ENCODE measurements at places on chromosomes 7 and 10.

DNA sequence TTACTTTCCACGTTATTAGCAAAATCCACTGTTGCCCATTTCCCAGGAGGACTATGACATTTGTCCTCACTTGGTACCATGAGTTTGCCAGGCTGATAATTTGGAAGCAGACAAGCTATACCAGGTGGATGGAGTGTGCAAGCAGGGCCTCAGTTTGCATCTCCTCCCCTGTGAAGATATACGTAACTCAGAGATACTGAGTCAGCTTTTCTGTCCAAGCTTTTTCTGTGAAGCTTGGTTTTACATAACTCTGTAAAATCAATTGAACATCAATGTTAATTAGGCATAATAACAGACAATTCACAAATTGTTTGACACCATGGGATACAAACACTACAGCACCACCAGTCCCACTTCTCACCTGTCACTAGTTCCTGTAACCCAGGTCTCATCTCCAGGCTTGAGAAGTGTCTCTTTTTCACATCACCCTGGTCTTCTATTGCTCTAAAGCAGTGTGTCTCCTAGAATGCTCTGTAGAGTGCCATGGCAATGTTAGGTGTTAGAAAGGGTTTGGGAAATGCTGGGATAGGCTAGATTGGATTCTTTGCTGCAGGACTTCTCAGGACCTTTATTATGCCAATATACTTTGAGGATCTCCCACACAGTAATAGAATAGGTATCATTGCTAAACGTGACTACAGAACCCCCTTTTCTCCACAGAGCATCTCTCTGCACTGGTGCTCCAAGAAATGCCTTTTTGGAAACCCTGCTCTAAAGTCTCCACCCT is 13.7 kb downstream of the FFAR4 start:
- DNase-seq, result no peak

DNA sequence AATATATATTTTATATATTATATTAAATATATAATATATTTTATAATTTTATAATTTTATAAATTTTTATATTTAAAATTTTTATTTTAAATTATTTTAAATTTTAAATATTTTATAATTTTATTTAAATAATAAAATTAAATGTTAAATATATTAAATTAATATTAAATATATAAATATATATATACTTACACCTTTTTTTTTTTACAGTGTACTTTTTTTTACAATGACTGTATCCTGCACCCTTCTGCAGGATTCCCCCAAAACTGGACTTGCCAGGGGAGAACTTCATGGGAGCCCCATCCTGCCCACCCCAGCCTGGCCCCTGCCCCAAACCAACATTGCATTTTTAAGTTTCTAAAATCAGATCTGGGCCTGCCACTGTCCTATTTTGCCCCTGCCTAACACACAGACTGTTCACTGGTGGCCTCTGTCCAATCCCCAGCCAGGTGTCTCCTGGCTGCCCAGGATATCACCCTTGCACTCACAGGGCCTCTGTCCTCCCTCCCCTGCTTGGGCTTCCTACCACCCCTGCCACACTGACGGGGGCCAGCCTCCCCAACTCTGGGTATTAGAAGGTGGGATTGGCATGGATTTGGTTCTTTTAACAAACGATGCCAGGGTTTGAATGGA is 138.0 kb downstream of the ADCY1 start:
- no peak for DNase-seq

DNA sequence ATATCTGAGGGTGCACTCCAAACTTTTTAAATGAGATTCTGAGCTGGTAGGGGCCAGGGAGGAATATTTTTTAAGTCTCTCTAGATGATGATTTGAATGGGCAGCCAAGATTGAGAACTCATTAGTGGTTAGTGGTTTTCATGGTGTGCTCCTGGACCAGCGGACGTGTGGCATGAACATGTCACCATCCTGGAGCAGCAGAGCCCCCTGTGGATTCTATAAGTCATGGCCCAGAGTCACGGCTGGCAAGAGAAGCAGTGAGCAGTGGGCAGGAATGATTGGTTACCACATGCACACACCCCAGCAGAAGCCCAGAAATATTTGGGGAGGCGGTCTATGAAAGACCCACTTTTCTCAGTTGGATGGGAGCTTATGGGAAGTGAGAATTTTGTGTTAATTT is 21.2 kb upstream of the UCN3 start:
- peak; percentile 20 for DNase-seq

DNA sequence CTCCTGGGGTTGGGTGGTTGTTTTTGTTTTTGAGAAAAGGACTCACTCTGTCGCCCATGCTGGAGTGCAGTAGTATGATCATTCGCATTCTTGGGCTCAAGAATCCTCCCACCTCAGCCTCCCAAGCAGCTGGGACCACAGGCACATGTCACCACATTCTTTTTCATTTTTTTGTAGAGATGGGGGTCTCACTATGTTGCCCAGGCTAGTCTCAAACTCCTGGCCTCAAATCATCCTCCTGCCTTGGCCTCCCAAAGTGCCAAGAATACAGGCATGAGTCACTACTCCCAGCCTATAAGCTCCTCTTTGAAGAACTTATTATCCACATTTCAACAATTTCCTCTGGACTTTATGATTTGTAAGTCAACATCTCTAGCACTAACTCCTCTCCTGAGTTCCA is 102.7 kb downstream of the KMT2C start:
- no peak for DNase-seq

Measured in EL (cell line).